ENCODE measurements at places on chromosomes 13 and 19.

DNA sequence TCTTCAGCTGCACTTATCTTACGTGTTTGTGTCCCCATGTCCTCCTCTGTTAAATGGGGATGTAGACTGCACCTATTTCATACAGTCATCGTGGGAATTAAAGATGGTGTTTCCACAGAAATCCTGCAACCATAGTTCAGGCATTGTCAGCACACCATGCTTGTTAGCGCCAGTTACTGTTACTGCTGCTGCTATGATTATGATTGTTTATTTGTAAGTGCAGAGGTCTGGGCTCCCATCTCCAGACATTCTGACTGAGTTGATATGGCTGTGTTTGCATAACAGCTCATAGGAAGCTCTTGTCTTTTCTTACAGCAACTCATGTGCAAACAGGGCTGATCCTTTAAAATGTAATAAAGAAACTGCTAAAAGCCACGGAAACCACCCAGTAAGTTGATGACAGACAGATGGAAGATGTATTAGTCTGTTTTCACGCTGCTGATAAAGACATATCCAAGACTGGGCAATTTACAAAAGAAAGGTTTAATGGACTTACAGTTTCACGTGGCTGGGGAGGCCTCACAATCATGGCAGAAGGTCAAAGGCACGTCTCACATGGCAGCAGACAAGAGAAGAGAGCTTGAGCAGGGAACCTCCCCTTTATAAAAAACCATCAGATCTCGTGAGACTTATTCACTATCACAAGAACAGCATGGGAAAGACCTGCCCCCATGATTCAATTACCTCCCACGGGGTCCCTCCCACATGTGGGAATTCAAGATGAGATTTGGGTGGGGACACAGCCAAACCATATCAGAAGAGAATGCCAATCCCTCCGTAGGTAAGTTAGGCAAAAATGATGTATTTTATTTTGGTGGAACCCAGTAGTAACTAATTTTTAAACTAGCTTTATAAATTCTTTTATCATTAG is 1.6 kb downstream of the ZSCAN5A start:
- DNase-seq = no peak

DNA sequence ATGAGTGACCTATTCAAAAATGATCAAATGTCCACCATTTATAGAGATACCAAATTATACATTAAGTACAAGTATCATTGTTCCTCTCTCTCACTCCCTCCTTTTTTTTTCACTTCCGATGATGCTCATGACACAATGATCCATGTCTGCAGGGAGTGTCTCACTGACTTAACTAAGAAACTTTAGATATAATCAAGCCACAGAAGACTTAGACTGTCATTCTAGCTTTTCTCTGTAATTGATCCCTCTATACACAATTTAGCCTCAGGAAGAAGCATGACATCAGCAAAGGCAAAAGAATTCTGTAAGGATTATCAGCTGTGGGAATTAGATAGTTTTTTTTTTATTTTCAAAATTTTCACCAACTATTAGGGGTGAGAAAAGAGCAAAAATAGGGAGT is 734.9 kb upstream of the PCDH9 start:
- DNase-seq = no peak

DNA sequence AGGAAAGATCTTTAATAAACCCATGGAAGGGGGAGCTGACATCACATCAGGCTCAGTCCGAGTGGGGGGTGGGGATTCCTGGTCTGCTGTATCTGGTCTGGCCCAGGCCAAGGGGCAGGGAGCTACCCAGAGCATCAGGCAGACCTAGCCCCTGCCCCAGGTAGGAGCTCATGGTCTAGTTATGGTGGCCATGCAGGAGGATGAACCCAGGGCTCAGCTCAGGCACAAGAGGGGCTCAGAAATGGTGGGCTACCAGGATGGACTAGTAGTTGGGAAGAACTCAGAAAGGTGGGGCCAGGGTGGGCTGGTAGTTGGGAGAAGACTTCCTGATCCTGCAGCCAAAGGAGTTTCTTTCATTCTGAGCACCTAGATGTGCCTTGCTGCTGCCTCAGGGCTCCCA is 14.3 kb downstream of the VSTM2B start:
- no peak for DNase-seq

DNA sequence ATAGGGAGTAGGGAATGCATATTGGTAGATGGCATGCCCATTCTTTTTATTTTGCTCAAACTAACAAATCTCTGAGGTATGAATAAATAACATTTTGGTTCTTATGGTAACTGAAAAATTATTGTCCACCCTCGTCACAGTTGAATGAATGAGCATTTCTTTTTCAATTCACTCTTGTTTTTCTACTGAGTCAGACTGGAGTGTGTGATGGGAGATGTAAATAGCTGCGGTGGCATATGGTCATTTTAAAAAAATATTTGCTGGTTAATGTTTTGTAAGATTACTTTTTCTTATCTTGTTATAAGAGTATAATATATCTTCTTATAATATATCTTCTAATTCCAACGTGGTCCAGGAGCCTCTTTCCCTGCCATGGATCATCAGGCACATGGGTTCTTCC is 586.5 kb downstream of the SLITRK5 start:
- DNase-seq = no peak

- no peak for DNase-seq
Measured at GRCh38 chr19:1840541-1841115, 7.7 kb downstream of the REXO1 start.

GRCh38 chr13:98105929-98106336 is 37.0 kb upstream of the FARP1 start:
- no peak for DNase-seq

GRCh38 chr19:50647879-50648615 is 1.2 kb upstream of the C19orf81 start:
- no peak for DNase-seq

DNA sequence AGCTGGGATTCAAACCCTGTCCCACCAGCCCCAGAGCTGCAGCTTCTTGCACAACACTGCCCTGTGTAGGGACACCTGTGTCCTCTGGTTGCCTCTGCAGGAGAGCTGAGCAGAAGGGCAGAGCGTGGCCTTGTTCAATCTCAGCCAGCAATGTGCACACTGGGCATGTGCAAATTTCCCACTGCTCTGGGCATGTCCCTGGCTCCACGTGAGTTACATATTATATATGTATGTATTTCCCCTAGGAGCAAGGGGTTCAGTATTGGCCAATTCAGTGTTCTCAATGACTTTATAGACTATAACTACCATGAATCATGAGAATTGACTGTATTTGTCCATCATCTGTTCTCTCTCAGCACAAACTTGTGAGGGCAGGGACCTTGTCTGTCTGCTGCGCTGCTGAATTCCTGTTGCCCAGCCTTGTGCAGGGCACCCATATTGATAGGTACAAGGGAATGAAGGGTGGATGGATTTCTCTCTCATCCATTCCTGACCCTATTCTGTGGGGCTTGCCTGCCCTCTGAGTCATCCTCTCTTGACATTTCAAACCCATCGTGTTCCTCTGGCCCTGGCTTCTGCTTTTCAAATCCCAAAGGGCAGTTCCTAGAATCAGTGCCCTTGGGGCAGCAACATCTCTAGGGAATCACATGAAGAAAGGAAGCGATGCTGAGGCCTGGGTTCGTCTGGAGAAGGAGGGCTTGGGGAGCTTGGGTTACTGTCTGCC is 69.7 kb downstream of the ERICH6B start:
- DNase-seq = no peak

GRCh38 chr19:8665468-8666213 is 33.0 kb downstream of the ACTL9 start:
- DNase-seq = no peak

GRCh38 chr19:29665826-29666577 is 741 bp downstream of the PLEKHF1 start:
- peak; percentile 46 for DNase-seq

- DNase-seq = no peak
Measured at GRCh38 chr13:106118996-106119395, 416.5 kb downstream of the EFNB2 start.

GRCh38 chr13:34179481-34179880 is 361.5 kb downstream of the RFC3 start:
- no peak for DNase-seq

- DNase-seq = no peak
Measured at GRCh38 chr19:49792829-49793560, 20.1 kb downstream of the FUZ start.

GRCh38 chr19:34220472-34221063 is 33.8 kb upstream of the GARRE1 start:
- peak; percentile 42 for DNase-seq

- DNase-seq = no peak
Measured at GRCh38 chr13:96243376-96243775, 153.5 kb downstream of the HS6ST3 start.

GRCh38 chr19:11355160-11356073 is at the start of gene PLPPR2:
Gene PLPPR2, plus strand, starts transcription at chr19:11355432. Its CDS starts 2,242 bp downstream, at chr19:11357674.
- DNase-seq = peak; percentile 78

GRCh38 chr13:52931131-52931530 is 82.7 kb upstream of the PCDH8 start:
- no peak for DNase-seq

- no peak for DNase-seq
Measured at GRCh38 chr19:21264416-21264815, 64.8 kb downstream of the ZNF708 start.

DNA sequence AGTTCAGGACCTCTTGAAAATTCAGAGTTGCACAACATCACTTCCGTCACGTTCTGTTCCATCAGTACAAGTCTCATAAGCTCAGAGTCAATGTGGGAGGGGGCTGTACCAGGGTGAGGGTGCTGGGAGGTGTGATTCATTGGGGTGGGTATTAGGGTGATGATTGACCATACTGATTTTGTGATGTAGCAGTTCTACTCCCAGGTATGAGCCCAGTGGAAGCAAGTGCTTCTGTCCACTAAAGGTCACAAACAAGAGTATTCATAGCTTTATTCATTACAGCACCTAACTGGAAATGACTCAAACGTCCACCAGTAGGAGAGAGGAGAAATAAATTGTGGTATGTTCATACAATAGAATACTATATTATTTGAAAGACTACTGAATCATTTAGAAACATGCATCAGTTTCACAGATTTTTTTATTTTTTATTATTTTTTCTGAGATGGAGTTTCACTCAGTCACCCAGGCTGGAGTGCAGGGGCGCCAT is 12.1 kb upstream of the UPF3A start:
- DNase-seq = no peak

- no peak for DNase-seq
Measured at GRCh38 chr13:79528759-79529191, 47.8 kb downstream of the NDFIP2 start.

- no peak for DNase-seq
Measured at GRCh38 chr13:98538876-98539275, 38.0 kb downstream of the STK24 start.

DNA sequence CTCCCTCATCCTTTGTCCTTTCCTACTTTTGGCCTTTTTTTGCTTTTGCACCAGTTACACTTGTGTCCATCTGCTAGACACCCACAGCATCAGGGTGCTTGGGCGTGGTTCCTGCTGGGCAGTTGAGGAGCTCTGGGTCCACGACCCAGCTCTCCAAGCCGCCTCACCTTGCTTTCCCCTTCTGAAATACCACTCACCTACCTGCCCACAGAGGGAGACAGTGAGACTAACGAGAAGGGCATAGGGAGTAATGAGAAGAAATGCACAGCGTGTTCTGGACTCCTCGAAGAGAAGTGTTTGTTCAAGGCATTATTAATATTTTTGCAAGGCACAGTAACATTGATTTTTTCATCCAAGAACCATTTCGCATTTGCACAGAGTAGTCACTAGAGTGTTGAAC is 92.9 kb downstream of the DNAJC15 start:
- DNase-seq = no peak

DNA sequence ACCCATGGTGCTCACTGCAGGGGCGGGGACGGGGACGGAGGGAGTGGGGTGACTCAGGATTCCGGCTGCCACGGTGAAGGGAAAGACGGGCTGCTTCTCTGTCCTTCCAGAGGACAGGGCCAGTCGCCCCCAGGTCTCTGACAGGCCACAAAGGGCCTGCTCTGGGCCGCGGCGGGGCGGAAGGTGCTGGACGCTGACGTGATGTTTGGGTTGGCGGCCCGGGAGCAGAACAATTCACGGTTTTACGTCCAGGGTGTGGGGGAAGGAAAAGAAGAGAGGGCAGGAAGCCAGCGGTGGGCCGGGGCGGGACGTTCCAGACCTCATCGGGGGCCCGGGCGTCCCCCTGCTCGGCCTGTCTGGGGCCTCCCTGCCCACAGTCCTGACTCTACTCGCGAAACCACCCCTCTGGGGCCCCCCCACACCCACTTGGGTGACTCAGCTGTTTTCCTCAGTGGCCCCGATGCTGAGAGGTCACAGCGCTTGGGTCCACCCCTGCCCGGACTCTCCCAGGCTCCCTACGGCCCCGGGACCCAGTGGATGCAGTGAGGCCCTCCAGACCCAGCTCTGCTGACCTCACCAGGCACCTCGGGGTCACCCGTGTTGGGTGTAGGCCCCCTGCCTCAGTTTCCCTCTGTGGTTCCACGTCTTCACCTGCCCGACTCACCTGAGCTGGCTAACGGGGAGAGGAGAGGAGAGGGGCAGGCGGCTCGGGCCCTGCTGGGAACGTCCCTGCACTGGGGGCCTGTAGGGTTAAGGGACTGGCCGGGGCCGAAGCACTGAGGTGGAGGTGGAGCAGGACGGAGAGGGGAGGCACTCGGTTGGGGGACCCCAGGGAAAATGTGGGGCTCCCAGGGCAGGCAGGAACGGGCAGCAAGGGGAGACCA is 29.2 kb downstream of the PIP5K1C start:
- DNase-seq = no peak

DNA sequence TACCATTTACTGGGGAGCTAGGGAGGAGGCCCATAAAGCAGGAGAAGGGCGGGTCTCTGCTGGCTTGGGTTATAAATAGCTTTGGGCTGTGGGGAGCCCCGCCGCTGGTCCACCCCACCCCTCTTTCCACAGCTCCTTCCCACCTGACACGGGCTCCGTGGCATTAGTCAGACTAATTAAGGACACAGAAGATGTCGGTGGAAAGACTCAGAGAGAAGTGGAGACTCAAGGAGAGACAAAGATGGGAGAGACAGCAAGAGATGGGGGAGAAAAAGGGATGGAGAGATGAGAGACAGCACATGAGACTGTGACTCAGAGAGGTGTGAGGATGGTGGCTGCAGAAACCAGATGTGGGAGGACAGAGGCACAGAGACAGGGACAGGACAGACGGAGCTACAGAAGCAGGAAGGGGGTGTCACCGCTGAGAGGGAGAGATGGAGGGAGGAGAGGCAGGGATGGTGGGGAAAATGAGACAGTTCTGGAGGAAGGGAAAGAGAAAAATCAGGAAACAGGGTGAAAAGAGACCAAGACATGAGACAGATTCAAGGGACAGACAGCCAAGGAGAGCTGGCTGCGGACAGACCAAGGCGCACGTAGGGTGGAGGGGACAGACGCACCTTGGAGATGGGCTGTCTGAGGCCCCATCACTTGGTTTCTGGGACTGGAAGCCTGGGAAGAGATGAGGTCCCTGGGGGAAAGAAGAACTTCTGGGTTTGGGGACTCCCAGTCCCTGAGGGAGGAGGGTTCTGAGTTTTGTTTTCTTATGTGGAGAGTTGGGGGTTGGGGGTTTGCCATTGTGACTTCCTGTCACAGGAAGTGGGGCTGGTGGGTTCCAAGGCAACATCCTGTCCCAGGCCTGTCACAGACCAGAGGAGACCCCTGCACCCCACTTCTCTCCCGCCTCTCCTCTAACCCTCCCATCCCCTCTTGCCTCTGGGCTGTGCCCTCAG is 4.1 kb downstream of the ARHGEF1 start:
- no peak for DNase-seq

Data from urothelium cell line (cell line).